Fibroblast of the aortic adventitia (primary cell): ENCODE measurements at places on chromosomes 2 and 18.
A peak's percentile ranks its signal among the peaks of the same experiment; 100 is the strongest.

GRCh38 chr2:106847366-106847765, 38.6 kb downstream of the ST6GAL2 start:
- no peak for DNase-seq

DNA sequence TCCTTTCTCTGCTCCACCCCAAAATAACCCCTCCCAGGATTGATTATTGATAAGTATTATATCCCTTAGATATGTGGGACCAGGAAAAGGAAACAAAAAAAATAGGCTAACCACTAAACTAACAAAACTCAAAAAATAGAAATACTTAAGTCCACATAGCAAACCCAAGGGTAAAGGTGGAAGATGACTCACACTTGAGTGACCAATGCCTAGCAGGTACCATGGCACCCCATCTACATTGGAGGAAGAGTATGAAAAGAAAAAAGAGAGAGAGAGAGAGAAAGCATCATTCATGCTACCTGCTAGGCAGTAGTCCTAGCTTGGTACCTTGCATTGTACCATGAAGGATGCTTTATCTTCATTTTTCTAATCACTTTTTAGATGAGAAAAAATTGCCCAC, 6.3 kb downstream of the EXOC6B start:
- no peak for DNase-seq

DNA sequence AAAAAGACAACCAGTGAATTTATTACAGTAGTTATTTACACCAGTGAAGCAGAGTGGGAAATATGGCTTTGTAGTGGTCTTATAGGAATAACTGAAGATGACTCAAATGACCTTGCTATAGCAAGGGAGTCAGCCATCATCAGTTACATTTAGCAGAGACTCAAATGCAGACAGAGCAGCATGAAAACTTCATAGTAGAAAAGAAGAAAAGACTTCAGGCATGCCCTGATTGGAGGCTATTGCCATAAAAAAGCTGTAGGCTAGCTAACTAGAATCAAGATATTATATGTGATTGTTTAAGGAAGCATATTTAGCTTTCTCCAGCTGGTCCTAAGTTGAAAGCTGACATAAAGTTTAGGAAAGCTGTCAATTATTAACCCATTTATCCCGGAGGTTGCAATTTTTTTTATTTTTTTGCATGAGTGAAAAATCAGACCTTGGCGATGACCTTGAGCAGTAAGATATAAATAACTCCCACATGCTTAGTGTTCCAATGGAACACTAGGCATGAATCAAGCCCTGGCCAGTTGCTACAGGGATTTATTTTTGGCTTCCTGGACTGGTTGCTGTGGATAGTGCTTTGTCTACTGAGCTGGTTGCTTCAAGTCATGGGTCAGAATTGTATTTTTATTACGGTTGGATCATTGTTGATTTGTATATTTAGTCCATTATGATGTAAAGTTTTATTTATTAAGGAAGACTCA, 675.6 kb upstream of the VRK2 start:
- no peak for DNase-seq

GRCh38 chr18:5420906-5421305, 122.9 kb downstream of the EPB41L3 start:
- DNase-seq, result no peak

DNA sequence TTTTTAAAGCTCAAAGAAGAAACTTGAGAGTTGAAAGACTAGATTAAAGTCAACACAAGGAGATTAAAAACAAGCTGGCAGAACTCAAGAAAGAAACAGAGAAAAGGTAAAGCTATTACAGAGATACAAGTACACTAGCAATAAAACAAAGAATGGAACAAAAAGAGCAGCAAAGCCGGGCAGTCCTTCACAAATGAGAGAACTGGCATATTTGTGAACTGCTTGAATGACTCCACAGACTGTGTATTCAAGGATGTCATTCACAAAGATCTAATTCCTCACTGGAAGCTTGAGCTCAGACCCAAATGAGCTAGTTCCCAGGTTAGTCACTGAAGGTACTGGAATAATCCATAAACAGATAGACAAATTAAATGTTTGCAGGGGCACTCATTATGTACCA, 318.0 kb downstream of the MYCN start:
- DNase-seq, result no peak

DNA sequence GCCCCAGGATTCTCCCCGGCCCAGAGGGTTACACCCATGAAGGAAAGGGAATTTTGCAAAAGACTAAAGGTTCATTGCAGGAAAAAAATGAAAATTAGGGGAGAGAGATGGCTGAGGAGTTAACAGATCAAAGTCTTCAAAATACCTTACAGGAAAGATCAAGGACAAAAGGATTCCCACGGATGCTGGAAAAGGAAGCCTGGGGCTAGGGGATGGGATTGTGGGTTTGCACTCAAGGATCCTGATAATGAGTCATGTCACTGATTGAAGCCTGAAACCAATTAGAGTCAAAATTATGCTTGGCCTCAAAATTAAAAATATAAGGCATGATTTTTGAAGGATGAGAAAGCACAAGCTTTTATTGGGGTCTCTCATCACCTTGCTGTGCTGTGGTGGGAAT, 32.6 kb upstream of the COPS8 start:
- no peak for DNase-seq

- peak; percentile 41 for DNase-seq
These were observed 48.0 kb downstream of the SERPINB8 start for GRCh38 chr18:64017870-64018269.

- peak; percentile 59 for DNase-seq
These were observed 30.3 kb downstream of the PROC start for GRCh38 chr2:127448526-127448925.

- DNase-seq, result peak; percentile 81
These were observed 19.6 kb upstream of the CXCR1 start for GRCh38 chr2:218186355-218186766.

- DNase-seq, result no peak
These were observed 122.7 kb downstream of the TCF4 start for GRCh38 chr18:55465313-55465712.

- peak; percentile 70 for DNase-seq
These were observed 8.1 kb downstream of the METTL21A start for GRCh38 chr2:207617011-207617671.

- DNase-seq, result no peak
These were observed 7.5 kb upstream of the KLHL30 start for GRCh38 chr2:238130696-238131628.

GRCh38 chr2:70516596-70516995, 37.0 kb downstream of the TGFA start:
- no peak for DNase-seq

DNA sequence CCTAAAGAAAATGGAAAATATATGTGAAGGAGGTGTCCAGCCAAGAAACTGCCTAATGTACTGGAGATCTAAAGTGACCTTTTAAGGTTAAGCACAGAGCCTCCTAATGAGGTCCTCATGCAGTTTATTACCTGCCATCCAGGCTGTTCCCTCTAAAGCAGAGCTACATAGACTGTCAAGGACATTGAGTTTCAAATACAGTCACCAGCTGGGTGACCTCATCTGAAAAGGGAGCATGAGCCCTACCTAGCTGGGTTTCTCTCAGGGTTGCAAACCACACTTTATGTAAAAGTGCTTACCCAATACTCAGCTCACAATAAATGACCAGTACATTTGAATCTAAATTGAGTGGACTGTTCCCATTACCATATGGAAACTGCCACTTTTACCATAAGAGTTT, 65.4 kb upstream of the CTNNA2 start:
- no peak for DNase-seq

DNA sequence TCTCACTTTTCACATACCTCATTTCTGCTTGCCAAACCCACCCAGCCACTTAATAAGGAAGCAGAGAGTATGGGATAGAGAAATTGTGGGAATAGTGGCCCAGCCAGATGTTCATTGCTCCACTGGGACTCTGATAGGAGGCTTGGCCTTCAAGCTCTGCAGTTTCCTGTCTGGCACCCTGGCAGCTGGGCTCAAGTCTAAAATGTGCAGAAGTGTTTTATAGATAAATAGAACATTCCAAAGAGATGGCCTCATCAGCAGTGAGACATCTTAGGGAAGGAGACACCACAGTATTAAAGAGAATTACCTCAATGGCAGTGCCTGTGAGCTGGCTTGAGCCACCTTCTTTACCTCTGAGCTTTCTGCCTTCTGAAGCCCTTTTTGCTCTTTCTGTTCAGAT, 24.7 kb downstream of the COPS7B start:
- DNase-seq, result peak; percentile 73

GRCh38 chr2:234031207-234031606, 19.3 kb upstream of the SPP2 start:
- peak; percentile 47 for DNase-seq

GRCh38 chr2:161238560-161239325, 69.5 kb upstream of the PSMD14 start:
- DNase-seq, result peak; percentile 51

GRCh38 chr18:46070815-46071652, 1.0 kb downstream of the PSTPIP2 start:
- DNase-seq, result no peak

- DNase-seq, result no peak
These were observed 220.8 kb upstream of the GALNT5 start for GRCh38 chr2:157036726-157037125.

GRCh38 chr2:223203971-223204929, 152.3 kb downstream of the KCNE4 start:
- peak; percentile 10 for DNase-seq

DNA sequence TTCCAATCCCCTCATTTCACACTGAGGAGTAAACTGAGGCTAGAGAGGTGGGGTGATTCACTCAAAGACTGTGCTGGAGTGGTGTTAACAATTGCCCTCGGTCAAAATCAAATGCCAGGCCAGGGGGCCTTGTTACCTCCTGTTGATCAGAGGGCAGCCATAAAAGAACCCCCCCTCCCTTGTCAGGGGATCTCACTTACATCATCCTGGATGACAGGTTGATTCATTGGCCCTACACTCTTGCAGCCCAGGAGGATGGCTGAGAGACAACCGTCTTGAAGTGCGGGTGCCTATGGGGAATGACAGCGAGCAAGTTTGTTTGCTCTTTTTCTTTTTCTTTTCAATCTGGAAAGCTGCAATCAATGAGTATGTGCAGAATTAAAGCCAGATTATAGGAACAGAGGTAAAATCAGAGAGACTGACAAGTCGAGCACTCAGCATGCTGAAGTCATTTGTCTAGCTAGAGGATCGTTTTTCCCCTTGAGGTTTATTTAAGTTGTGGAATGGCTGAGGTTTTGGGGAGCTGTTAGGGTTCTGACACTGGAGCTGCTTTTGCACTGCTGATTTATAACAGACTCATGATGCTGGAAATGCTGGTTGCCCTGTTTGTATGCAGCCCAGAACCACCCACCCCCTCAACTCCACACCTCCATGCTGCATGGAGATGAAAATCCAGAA, 26.4 kb upstream of the NRP2 start:
- DNase-seq, result no peak

- no peak for DNase-seq
These were observed 966 bp downstream of the ADCY3 start for GRCh38 chr2:24919037-24919505.

DNA sequence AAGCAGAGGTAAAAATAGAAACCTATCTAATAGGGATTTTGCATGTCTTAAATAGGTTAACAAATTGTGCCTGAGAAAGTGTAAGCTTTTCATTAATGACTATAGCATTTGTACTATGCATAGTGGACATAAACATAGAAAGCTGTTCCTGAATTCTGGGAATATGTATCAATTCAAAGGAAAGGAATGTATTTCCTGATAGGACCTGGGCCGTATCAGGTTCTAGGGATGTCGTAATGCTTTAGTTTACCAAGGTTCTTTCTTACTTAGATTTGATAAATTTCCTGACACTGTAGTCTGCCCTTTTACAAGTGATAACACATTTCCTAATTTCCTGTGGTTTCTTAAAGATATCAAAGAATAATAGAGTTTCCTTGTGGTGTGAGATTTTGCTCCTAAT, 191.3 kb downstream of the CDH7 start:
- DNase-seq, result no peak

GRCh38 chr18:7941533-7941932, 374.4 kb downstream of the PTPRM start:
- no peak for DNase-seq

DNA sequence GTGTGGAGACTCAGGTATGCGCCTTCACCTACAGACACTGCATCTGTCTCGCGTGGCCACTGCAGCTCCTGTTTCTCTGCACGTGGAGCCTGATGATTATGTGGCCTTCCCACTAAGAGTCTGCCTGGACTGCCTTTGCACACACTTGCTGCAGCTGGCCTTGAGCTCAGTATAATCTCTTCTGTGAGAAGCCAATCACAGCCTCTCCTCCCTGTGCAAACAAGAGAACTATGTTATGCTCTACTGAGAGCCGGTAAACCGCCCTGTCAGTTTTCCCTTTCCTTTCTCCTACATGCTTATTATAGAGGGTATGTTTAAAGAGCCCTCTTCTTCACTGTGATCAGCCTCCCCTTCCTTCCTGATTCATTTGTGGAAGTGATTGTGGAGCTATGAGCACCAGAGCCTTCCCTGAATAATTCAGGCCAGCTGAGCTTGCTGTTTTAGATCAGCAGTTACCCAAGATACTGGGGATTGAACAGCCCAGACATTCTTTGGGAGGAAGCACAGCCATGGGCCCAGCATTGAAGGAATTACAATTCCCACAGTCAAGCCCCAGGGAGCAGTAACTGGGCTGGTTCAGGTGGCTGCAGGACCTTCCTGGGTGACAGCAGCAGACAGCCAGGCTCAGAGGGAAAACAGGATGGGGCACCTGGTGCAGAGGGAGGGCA, 3.7 kb upstream of the TGFA start:
- DNase-seq, result no peak

GRCh38 chr2:46062637-46063412, 234.4 kb upstream of the EPAS1 start:
- peak; percentile 96 for DNase-seq

GRCh38 chr2:29698216-29698615, 223.2 kb downstream of the ALK start:
- DNase-seq, result no peak

DNA sequence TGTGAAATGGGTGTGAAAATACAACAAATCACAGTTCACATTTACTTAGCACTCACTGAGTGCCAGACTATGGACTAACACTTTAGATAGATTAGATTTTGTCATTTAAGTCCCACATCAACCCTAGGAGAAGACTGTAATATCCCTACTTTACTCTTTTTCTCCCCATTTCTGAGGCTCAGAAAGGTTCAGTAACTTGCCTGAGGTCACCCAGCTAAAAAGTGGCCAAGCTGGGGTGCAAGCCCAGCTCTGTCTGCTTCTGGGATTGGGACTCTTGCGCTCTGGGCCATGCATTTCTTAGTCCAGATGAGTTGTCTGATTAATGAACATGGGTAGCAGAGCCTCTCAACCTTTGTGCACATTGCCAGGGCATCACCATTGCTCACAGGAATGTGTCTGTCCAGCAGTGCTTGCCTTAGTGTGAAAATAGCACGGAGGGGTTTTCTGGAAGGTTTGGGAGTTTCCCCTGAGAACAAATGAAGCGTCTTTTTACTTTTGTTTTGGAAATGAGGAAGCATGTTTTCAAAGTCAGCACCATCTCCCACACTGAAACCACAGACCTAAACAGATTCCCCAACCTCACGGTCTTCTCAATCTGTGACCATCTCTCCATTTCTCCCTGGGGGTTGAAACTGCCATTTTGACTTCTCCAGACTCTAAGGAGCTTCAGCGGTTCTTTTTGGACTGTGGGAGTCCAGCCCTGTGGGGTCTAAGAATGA, 31.9 kb downstream of the NRP2 start:
- no peak for DNase-seq

DNA sequence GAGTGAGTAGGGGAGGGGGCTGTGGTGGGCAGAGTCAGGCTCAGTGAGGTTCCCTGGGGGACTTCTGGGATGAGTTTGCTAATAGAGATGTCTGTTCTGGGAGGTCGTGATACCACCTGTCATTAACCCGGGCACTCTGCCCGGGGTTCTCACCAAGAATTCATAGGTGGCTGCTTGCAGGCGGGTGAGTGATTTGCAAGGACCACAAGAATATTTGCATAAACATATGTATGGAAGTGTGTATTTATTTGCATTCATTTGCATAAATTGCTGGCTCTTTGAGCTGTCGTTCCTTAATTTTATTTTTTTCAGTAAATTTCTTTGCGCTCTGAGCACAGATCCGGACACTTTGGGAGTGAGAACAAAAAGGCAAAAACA, 260.0 kb downstream of the ATAD2B start:
- no peak for DNase-seq
